Stimulated activated CD4-positive, alpha-beta T cell treated with anti-CD3 and anti-CD28 coated beads, TNF-alpha, amount 100 ng/mL, for 24 hours (primary cell): ENCODE measurements at places on chromosomes 2 and 18.

GRCh38 chr2:180892091-180892490 is 88.3 kb upstream of the UBE2E3 start:
- no peak for DNase-seq

DNA sequence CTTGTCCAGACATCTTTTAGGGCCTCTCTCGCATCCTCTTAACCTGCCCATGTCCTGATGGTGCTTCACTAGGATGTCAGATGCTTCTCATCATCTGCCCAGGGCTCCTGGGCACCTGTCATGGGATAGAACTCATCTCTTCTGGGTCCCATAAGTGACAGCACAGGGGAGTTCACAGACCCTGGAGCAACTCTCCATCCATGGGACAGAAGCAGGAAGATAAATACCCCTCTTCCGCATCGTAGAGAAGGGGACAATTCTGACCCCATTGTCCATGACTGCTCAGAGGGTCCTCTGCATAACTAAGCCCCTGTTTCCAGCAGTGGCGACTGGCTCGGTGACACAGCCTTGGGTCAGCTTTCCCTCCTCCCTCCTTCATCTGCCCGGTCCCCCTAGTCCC is 82.3 kb downstream of the TWIST2 start:
- no peak for DNase-seq

DNA sequence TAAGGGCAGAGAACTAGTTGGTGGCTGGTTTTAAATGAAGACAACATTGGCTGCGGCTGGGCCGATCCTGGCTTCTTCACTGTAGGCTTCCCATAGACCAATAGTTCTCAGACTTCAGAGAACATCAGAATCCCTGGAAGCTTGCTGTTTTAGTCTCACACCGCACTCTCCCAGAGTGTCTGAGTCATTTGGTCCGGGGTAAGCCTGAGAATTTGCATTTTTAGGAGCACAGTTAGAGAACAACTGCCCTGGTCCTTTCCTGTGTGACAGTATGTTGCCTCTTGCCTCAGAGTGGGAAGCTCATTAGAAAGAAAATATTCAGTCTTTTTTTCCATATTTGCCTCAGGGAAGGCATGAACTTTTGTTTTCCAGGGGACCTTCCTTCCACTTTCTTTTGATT is 137.1 kb upstream of the GAREM1 start:
- no peak for DNase-seq

DNA sequence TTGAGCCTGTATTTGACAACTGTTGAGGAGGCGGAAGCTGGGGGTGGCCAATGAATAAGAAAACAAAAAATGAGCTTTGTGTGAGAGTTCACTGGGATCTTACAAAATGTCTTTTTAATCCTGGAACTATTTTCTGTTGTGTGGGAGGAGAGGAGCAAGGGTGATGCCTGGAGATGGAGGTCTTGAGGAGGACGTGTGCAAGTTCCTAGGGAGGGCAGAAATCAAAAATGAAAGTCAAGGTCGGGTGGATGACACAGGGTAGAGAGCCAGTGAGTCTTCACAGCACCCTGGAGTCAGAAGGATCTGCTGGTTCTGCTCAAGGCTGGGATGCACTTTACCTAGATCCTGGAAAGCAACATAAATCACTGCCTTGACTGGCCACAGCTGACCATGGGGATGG is 180.3 kb upstream of the PKDCC start:
- no peak for DNase-seq

DNA sequence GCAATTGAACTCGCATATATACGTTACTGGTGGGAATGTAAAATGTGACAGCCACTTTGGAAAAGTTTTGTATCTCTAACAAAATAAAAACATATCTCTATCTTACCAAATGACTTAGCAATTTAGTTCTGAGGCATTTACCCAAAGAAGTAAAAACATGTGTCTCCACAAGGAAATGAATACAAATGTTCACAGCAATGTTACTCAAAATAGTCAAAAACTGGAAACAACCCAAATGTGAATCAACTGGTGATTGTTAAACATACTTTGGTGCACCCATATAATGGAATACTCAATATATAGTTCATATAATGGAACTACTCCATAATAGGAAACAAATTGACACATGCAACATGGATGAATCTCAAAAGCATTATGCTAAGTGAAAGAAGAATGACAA is 70.4 kb upstream of the DNER start:
- no peak for DNase-seq

- DNase-seq = no peak
Measured at GRCh38 chr2:88077080-88077479, 9.5 kb downstream of the SMYD1 start.

DNA sequence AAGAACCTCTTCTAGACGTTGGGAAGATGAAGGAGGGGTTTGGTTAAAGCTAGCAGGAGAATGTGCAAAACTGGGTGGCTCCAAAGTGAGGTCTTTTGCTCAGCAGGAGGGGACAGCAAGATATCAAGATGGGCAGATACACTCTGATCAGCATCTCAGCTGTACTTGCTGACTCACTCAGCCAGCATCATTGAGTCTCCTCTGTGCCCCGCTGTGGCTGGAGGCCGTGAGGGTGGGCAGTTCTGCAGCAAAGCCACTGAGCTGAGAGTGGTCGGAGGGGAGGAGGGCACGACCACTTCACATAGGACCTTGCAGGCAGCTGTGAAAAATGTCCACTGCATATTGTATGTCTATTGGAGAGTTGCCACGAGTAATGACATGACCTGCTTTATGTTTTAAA is 152.0 kb downstream of the CAPN13 start:
- no peak for DNase-seq

DNA sequence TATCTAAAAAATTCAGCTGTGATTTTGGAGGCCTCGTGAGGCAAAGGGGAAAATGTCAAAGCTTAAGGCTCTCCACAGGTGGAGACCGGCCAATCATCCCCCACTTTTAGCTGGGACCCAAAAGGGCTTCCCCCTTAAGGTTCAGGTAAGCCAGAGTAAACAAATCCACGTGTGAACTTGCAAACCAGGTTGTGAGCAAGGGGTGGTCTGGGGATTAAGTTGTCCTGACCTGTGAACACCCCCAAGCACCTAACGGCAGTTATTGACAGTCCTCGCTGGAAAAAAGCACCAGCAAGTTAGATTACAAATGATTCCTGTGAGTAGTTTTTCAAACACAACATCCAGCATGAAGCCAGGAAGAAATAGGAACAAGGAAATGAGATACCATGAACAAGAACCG is 42.9 kb downstream of the MYO7B start:
- no peak for DNase-seq

DNA sequence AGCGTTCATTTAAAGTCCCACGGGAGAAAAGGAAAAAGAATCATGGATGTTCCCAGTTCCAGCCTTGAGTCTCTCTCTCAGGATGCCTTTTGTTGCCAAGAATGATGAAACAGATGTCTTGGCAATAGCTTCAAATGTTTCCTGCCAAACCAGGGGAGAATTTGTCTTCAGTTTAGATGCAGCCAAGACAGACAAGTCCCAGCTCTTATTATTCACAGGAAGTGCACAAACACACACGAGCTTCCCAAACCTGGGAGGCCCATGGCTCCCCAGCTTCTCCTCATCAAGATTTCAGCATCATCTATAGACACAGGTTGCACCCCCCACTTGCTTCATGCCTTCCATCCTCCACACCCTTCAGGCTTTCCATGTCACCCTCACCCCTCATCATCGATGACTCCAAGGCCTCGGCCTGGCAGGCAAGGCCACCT is 45.9 kb downstream of the HS1BP3 start:
- no peak for DNase-seq

- peak; percentile 44 for DNase-seq
Measured at GRCh38 chr2:222690564-222691200, 19.2 kb downstream of the MOGAT1 start.

- no peak for DNase-seq
Measured at GRCh38 chr2:181441670-181442069, 15.5 kb upstream of the ITGA4 start.

DNA sequence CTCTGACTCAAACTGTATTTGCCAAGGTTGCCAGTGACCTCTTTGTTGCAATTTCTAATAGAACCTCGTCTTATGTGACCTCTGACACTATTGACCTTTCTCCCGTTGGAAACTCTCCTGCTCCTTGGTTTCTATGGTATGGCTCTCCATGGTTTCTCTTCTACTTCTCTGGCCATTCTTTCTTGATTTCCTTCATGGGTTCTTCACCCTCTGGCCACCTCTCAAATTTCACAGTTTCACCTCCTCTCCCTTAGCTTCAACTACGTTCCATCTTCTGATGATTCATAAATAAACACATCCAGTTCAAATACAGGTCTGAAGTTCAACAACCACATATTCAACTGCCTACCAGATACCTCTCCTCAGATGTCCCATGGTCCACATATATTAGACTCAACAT is 109.5 kb downstream of the CACNB4 start:
- DNase-seq = no peak
